ENCODE measurements at places on chromosomes 3 and 15. TPM values are rescaled to one million over a fixed set of nuclear protein-coding genes. Genes with fewer than 3 reads are reported as not detected.

CNTN3 gene
- not detected for total RNA-seq

SLMAP gene
- 48.4 TPM for total RNA-seq

DNAH12 gene
- total RNA-seq, result 1.6 TPM

PLSCR2 gene
- total RNA-seq, result not detected

- DNase-seq, result no peak
Measured at GRCh38 chr15:34993412-34993811, 5.3 kb upstream of the ZNF770 start.

- no peak for DNase-seq
Measured at GRCh38 chr3:48990636-48991469, 812 bp downstream of the P4HTM start.

- no peak for DNase-seq
Measured at GRCh38 chr15:40826423-40827075, 2.0 kb downstream of the PPP1R14D start.

DNA sequence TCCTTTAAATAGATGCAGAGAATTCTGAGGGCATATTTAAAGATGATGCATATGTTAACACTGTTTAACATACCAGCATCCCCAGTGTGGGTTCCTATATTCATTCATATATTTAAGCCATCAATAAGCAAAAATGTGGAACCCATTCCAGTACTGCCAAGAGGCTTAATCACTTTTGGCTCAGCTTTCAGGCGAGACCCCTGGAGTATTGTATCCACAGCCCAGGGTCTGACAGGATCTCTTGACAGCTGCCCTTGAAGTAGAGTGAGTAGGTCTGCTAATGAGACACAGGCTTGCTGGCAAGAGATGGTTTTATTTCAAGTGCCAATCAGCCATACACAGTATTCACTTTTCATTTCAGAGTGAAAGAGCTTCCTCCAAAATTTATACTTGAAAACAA lies 367.3 kb downstream of the OCA2 start:
- DNase-seq, result no peak

DNA sequence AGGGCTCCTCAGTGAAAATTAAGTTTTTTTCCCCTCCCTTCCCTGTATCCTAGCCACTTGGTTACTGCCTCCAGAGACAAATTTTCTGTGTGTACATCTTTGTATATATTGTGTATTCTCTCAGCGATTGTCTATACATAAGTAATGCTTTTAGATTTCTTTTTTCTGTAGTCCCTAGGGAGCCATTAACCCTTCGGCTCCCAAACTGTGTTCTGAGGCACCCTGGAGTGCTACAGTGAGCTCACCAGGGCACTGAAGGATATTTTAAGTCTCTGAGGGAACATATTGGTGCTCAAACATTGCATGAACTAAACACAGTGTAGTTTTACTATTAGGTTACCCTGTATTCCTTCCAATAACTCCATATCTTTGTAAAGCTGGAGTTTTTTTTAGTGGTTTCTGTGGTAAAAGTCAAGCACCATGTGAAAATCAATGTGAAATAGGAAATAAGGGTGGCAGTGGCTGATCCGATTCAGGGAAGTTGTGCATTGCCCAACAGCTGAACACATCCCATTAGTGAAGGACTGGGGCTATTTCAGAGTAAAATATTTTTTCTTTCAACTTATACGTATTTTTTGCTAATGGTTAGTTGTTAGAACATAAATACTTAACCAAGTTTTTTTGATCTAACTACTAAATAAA lies 43.0 kb downstream of the USP13 start:
- no peak for DNase-seq

- no peak for DNase-seq
Measured at GRCh38 chr3:74301056-74301455, 313.4 kb downstream of the CNTN3 start.

DNA sequence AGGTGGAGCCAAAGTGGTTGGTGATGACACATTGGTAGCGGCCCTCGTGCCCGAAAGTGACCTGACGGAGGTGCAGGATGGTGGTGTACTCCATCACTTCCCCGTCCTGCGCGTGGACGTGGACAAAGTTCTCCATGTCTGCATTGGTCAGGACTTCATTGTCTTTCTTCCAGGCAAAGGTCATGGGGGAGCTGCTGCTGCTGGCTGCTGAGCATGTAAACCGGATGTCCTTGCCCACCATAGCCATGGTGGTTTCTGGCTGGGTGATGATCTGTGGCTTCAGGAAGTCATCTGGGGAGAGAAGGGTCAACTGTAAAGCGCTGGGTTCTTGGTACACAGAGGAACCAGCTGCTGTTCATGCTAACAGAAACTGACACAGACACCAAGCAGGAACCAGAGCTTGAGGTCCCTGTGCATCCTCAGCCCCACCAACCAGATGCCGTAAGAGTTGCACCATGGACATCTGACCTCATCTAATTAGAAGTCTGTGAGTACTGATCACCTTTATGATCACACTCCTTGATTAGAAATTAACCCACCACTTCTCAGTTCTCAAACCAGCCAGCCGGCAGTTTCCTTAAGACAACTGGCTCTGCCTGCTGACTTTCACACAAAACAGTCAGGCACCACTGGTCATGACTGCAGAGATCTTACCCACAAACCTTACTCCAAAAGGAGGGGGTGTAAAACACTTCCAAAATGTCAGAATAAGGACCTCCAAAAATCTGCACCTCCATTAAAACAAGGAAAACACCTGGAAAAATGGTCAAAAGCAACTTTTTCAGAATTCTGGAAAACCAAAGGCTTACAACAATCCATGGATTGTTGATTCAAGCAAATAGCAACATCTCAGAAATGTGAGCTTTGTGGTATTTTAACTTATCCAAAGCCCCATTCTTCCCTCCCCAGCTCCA lies 114.6 kb downstream of the LRIG1 start:
- DNase-seq, result no peak

DNA sequence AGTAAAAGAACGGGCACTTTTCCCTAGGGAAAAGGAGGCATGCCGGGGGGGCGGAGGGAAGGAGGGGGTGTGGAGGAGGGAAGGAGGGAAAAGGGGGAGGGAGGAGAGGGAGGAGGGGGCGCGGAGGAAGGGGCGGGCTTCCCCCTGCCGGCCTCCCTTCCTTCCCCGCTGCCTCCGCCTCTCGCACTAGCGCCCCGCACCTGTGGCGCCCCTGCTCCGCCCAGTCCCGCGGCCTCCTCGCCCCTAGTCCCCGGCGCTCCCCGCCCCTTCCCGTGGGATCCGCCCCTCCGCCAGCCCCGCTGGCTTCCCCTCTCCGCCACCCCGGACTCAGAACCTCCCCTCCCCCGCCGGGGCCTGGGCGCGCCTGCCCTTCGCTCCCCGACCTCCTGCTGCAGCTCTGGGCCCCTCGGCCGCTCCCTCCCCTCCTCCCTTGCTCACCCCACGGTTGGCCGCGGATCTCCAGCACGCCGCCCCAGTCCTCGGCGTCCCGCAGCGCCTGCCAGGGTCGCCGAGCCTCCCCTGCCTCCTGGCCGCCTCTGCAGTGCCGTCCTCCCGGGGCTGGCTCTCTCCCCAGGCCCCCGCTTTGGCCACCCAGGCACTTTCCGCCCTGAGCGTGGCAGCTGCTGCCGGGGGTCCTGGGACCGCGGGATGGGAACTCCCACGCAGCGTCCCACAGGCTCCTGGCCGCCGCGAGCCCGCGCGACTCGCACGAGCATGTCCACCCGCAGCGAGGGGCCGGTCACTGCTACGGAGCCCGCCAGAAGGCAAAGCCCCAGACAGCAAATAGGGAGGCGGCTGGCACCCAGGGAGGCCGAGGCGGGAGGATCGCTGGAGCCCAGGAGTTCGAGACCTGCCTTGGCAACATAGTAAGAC lies 147.4 kb downstream of the TJP1 start:
- peak; percentile 40 for DNase-seq

GRCh38 chr15:51128701-51129100 lies 34.0 kb upstream of the TNFAIP8L3 start:
- DNase-seq, result peak; percentile 61

DNA sequence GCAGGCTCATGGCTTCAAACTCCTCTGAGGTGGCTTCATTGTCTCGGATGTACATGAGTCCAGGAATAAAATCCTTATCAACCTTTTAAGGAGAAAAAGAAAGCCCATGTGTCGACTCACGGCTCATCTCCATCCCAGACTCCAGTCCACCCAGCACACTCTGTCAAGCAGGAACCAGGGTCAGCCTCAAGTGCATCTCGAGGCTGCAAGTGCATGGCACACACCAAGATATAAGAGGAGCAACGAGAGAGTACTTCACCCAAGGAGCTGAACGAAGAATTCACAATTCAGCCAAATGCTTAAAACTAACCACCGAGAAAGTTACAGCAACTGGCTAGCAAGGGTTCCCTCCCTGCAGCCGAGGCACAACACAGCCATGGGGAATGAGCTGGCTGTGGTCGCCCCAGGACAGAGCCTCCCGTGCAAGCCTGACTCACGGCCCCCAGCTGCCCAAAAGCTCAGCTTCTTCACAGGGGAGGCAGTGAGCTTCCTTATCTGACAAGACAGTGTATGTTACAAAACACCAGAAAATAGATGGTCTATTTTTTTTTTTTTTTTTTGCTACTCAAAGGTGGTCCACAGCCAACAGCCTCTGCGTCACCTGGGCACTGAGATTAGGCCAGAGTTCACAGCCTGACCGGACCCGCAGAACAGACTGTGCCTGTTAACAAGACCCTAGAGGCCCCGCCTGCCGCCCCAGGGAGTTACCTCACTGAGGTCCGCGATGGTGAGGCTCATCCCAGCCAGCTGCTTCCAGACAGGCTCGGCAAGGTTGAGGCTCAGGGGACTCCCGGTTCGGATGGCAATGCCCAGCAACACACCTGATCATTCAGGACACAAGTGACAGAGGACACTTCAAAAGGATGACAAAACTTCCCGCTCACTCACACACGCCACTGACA lies 15.9 kb upstream of the OCA2 start:
- peak; percentile 65 for DNase-seq

DNA sequence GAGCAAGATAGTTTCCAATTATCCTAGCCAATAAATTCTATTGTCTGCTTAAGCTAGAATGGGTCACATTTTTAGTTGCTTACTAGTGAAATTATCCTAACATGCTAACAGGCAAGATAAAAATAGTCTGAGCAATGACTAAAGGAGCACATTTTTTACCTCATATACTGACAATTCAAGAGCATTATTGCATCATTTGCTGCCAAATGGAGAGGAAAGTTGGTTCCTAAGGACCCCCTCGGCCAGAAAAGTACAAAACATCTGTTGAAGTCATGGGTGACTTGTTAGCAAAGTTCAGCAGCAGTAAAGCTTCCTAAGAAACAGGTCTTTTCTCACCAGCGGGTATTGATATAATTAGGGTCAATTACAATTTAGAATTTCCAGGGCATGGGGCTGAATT lies 1001.0 kb downstream of the FHIT start:
- DNase-seq, result no peak

DNA sequence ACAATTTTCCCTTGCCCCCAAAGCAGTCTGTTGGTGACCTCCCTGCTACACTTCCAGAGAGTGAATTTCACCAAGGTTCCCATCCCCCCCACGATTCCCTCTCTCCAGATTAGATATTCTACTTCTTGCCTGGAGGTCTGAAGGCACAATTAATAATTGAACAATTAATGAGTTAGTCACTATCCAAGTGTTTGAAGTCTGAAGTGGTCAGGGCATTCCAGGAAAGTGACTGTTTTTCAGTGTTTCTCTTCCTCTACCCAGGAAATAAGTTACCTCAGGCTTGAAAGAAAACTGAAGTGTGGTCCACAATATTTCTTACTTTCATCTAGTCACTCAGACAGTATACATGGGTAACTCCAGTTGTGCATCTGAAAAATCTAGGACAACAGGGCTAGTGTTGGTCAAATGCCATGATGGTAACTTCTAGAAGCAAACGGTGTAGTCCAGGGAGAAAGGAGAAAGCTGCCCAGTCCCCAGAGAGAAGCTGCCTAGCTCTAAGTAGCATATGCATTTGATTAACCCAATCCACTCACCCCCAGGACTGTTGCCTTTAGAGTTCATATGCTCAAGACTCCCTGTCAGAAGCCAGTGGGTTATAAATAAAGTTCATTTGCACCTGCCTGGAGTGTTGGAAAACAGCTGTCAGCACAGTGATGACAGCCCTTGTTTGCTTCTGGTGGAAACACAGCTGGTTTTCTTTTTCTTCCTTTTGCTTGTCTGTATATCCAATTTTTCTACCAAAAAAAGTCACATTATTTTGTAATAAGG lies 2.3 kb upstream of the TM4SF4 start:
- DNase-seq, result peak; percentile 29

DNA sequence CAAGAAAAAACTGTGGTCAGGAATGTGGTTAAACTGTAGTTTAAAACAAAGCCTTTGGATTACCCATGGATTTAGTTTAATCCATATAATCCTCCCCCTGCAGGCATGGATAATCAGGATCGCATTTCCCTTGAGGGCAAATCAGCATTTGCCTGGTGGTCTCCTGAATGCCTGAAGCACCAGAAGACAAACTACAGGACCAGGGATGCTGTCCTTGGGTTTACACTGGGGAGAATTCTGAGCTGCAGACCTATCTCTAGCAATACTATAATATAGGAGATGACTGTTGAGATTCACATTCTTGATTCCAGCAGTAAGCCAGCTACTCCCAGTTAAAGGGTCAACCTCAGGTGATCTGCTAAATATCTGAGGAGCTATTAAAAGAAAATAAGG lies 10.6 kb downstream of the PIK3CB start:
- DNase-seq, result no peak

DNA sequence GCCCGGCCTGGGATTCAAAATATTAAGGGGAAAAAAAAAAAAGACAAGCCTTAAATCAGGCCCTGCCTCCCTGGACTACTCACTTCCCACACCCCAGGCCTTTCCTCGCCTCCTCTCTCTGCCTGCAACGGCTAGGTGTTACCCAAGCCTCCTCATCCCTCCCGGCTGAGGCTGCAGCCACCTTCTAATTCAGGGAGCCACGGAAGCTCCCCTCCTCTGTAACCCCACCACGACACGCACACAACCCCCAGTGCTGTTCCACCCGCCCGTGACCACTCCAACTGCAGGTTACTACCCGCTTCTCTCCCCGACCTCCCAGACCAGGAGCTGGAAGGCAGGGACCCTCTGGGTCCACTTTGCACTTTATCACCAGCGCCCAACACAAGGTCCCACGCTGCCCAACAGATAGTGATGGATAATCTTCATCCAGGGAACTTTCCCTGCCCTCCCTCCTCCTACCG lies 936 bp downstream of the KIF7 start:
- peak; percentile 45 for DNase-seq

GRCh38 chr3:196803891-196804468 lies 63.7 kb upstream of the SENP5 start:
- DNase-seq, result no peak

- no peak for DNase-seq
Measured at GRCh38 chr3:58200846-58201355, 9.9 kb downstream of the DNASE1L3 start.

GRCh38 chr3:73774645-73775044 lies 149.9 kb upstream of the PDZRN3 start:
- DNase-seq, result no peak

GRCh38 chr3:18812316-18812715 lies 336.0 kb upstream of the KCNH8 start:
- peak; percentile 43 for DNase-seq

- DNase-seq, result no peak
Measured at GRCh38 chr15:89514596-89515406, 18.4 kb upstream of the RHCG start.

Measured in RPMI7951 (cell line).